Stimulated activated CD4-positive, alpha-beta T cell treated with anti-CD3 and anti-CD28 coated beads, Interleukin-4, amount 100 ng/mL, for 4 hours (primary cell): ENCODE measurements at places on chromosomes 11 and 22.

DNA sequence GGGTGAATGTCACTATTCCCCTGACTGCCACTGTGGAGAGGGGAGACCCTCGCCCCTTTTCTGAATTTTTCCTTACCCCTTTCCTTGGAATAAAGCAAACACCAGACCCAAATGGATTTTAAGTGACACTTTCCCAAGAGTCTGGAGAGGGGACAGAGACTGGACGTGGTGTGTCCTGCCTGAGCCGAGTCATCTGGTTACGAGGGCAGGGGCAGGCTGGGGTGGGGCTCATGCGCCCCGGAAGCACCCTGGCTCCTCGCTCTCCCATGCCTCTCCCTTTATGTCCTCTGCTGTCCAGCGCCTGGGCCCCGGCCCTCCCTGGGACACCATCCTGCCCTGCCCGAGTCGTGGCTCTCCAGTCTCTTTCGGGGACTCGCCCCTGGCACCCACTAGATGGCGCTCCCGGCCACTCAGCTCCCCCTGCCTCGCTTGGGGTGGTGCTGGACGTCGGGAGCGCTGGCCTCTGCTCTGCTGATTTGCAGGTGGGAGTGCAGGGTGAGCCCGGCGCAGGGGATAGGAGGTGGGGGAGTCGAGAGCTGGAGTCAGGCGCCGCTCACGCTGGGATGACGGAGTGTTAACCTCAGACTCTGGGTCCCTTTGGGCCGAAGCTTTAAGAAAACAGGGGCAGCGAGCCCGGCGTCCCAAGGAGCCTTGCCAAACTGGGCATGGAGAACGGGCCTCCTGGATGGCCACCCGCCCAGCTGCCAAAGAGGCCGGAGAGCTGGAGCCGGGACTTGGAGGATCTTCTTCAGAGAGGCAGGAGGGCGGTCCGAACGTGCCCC is 89.8 kb downstream of the RPS6KA4 start:
- DNase-seq = peak; percentile 71

DNA sequence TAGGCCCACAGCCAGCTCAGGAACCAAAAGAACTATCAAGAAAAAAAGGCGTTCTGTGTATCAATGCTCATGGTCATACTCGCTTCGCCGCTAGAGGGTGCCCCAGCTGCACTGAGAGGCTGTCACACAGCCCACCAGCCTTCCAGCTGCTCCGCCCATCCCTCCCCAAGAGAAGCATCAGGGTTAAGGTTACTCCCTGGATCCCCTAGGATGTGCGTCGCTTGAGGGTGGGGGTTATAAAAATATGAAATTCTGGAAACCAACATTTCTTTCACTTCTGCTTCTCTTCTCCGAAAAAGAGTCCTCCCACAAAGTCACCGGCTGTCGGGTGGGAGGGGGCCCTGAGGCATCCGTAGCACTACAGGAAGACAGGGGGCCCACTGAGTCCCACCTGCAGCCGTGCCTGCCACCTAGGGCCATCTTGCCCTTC is 1.7 kb downstream of the CBX6 start:
- peak; percentile 86 for DNase-seq

- no peak for DNase-seq
Observed at GRCh38 chr22:21718499-21718898, 17.1 kb downstream of the YPEL1 start.

DNA sequence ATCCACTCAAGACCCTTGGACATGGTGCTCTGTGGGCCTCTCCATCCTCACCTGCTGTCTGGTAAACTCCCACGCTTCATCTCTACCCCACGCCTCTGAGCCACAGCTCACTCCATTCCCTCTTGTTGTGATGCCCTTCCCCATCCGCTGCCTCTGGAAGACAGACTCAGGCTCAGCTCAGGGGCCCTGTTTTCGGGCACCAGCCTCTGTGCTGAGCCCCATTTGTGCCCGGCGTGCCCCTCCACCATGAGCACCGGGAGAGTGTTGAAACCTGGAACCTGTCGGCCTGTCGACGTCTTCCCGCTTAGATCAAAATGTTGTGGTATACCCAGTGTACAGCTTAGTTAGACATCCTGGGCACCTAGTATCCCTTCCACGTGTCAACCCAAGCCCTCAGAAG is 6.5 kb upstream of the SCUBE1 start:
- no peak for DNase-seq

GRCh38 chr11:71204294-71204693 is 48.1 kb downstream of the SHANK2 start:
- DNase-seq = no peak
